A549 (cell line): ENCODE measurements at places on chromosomes 13 and 19. TPM values are rescaled to one million over a fixed set of nuclear protein-coding genes. Genes with fewer than 3 reads are reported as not detected.

DNA sequence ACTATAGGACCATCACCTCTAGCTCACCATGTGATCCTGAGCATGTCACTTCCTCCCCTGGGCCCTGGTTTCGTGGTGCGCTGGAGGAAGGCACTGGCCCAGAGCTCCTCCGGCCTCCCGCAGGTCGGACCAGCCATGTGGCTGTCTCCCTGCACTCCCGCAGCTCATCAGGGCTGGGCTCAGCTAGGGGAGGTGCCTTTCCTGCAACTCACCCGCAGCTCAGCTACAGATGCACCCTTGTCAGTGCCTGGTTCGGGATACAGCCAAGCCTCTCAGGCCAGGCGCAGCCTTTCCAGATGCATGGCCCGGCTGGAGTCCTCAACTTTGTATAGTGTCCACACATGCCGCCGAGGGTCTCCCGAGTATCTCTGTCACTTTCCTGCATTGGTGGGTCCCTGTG, 138.2 kb upstream of the VSTM2B start:
- DNase-seq: no peak

GRCh38 chr13:44879452-44880058, 109.7 kb downstream of the NUFIP1 start:
- DNase-seq: no peak

DNA sequence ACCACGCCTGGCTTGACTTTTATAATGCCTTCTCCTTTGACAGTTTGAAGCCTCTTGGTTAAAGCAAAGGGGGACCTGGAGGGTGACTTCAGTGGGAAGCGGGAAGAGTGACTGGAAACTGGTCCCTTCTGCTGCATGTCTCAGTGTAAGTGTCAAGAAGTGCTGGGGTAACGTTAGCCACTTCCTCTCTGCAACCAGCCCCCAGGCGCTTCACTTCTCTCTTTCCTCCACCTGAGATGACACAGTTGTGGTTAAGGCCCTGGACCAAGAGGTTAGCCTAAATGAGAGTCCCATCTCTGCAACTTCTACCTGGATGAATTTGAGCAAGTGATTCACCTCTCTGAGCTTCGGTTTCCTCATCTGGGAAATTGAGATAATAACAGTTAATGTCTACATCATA, 16.3 kb downstream of the LEUTX start:
- no peak for DNase-seq

GRCh38 chr13:98372876-98373275, 195.8 kb upstream of the RNF113B start:
- DNase-seq: no peak

DNA sequence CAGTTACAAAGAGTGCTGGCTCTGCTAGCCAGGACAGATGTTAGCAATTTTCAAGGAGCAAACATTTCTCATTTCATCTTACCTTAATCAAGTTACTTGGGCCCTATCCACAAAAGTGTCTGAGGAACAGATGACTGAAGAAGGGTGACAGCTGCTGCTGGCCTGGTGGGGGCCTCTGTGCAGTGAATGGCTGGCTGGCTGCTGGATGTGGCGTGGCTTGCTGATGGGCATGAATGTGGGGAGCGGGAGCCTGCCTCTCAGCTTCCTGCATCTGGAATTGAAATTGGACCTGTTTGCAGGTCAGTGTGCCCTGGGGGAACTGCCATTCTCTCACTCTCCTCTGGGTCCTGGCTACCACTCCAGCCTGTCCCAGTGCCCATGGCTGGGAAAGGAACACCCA, 94.7 kb downstream of the RGCC start:
- no peak for DNase-seq

DNA sequence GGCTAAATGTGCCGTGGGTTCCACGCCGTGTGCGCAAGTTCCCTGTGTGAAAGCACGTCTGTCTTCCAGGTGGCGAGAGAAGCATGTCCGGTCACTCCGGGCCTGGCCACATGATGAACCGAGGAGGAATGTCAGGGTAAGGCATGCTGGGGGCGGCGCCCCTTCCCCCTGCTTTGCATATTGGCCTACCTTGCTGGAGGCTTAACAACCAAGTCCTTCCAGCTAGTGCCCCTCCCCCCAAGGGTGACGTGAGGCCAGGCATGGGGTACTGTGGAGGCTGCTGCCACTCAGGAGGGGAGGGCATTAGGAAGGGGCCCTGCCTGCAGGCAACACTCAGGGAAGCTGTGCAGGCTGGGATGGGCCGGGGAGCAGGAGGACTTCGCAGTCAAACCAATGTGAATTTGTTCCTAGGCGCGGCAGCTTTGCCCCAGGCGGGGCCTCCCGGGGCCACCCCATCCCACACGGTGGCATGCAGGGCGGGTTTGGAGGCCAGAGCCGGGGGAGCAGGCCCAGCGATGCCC, 12.5 kb downstream of the MICOS13 start:
- no peak for DNase-seq

DNA sequence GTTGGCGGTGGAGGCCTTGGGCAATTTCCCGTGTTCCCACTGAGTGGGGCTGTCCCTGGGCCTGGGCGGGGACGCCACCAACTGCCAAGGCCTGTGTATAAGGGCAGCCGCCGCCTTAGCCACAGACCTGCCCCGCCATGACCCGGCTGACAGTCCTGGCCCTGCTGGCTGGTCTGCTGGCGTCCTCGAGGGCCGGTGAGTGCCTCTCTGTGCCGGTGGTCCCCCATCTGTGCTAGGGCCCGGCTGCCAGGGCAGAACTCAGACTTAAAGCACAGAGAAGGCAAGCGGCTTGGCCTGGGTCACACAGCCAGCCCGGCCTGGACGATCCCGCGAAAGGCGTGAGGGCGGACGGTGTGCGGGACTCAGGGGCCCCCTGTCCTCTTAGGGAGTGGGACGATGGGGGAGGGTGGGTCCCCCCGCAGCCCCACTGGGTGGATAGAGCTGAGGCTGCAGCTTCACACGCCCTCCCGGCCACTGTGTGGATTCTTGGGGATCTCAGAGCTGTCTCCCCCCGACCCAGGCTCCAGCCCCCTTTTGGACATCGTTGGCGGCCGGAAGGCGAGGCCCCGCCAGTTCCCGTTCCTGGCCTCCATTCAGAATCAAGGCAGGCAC, at the start of gene AZU1:
Gene AZU1, plus strand, starts transcription at position 128 of the 612 bp plus-strand sequence. Its CDS starts 10 bp downstream, at position 138.
- no peak for DNase-seq

GRCh38 chr13:95129004-95129403, 172.2 kb downstream of the ABCC4 start:
- no peak for DNase-seq

GRCh38 chr13:35891507-35892441, 239.4 kb downstream of the DCLK1 start:
- peak; percentile 1 for DNase-seq

DNA sequence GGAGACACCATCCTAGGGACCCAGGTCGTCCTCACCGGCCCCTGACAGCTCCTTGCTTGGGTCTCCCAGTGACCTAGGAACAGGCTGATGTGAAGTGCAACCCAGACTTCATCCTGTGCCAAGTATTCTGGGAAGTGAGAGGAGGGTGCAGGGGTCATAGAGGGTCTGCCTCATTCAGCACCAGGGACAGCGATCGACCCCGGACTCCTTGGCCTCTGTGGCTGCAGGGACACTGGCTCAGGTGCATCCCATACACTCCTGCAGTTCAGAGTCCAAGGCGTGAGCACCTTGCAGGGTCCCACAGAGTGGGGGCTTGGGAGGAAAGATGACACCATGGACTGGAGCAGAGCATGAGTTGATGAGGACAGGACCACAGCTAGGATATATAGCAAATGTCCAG, 10.0 kb upstream of the OR10H2 start:
- DNase-seq: no peak

DNA sequence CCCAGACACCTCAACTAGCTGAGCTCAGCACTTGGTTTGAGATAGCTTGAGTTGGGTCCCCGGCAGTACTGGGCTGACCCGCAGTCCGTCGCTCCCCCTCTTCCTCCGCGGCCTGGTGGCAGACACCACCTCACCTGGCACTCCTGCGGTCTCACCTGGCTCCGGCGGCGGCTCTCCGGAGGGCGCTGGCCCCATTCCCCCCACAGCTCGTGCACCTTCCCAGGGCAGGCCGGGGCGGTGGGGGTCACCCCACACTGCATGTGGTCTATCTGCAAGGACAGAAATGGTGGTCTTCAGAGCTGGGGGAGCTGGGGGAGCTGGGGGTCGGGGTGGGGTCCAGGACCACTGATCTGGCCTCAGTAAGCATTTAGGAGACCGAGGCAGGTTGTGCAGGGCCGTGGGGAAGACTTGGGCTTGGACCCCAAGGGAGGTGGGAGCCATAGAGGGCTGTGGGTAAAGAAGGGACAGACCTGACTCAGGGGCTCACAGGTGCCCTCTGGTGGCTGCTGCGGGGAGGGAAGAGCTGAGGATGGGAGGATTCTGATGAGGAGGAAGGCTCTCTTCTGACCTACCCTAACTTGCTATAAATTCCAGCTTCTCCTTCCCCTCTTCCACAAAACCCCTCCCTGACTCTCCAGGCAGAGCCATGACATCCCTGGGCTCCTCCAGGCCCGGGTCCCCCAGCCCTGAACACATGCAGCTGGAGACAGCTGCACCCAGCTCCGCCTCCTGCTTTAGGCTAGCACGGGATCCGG, 6.7 kb upstream of the PLIN4 start:
- peak; percentile 51 for DNase-seq

GRCh38 chr13:90867336-90867683, 480.2 kb upstream of the MIR17HG start:
- DNase-seq: peak; percentile 14

GRCh38 chr13:114119196-114119595, 13.2 kb downstream of the RASA3 start:
- DNase-seq: peak; percentile 37

- DNase-seq: no peak
Observed at GRCh38 chr13:66468656-66469055, 761.5 kb downstream of the PCDH9 start.

DNA sequence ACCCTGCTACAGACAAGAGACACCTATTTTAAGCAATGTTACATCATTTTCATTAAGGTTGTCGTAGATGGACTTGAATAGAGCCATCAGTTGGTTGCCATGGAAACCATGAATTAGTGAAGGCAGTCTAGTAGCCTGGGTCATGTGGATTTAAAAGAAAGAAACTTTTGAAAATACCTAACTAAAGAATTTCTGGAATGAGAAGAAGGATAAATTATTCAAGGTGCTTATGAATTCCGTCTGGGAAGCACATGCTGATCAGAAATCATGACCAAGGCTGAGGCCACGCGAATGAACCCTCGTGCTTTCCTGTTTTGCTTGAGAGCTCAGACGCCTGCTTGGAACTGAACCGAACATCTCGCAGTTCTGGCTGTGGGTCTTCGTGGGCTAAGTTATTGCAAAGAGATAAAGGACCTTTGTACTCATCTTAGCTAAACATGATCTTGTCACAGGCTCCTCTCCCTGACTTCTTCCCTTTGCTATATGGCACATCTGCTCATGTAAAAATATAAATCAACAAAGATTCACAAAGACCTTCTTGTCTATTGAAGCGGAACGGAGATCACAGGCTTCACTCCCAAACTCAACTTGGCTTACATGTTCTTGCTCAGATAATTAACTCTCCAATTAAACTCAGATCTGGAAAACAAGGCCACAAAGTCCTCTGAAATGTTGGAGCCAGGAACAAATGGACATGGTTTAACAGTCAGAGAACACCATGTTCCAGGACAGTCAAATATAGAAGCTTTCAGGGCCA, 140.2 kb downstream of the NUFIP1 start:
- no peak for DNase-seq

GRCh38 chr19:10712754-10713153, 5.1 kb upstream of the DNM2 start:
- DNase-seq: no peak

GRCh38 chr19:48683349-48683748, 10.5 kb upstream of the NTN5 start:
- DNase-seq: no peak

GRCh38 chr19:45645068-45645630, 6.0 kb upstream of the EML2 start:
- DNase-seq: no peak

GRCh38 chr13:53436396-53436795, 407.8 kb downstream of the OLFM4 start:
- no peak for DNase-seq

- no peak for DNase-seq
Observed at GRCh38 chr19:17824339-17824738, 3.0 kb upstream of the INSL3 start.

GRCh38 chr19:58279042-58279924, 528 bp downstream of the ZNF8 start:
- DNase-seq: peak; percentile 71

- DNase-seq: peak; percentile 97
Observed at GRCh38 chr19:42253245-42254088, 1.5 kb downstream of the ERF start.

The QPCTL gene
- 6.7 to 10.4 TPM (median 8.4 TPM) in 3 replicates for polyA plus RNA-seq

The WDR88 gene
- not detected in 3 replicates for polyA plus RNA-seq

The SHISA7 gene
- 0.01 TPM in 1 of 3 replicates, not detected in the others for polyA plus RNA-seq

The FUT3 gene
- 0.09 TPM in 1 of 3 replicates, not detected in the others for polyA plus RNA-seq

The SYT3 gene
- polyA plus RNA-seq: 0.45 to 1.2 TPM (median 1.1 TPM) in 3 replicates

The PROZ gene
- polyA plus RNA-seq: not detected in 3 replicates

The LILRA5 gene
- not detected in 3 replicates for polyA plus RNA-seq

The NUFIP1 gene
- polyA plus RNA-seq: 6.3 to 6.5 TPM (median 6.5 TPM) in 3 replicates

The NFIX gene
- 3.0 to 4.5 TPM (median 3.0 TPM) in 3 replicates for polyA plus RNA-seq
